ENCODE measurements at places on chromosomes 12 and 14.

DNA sequence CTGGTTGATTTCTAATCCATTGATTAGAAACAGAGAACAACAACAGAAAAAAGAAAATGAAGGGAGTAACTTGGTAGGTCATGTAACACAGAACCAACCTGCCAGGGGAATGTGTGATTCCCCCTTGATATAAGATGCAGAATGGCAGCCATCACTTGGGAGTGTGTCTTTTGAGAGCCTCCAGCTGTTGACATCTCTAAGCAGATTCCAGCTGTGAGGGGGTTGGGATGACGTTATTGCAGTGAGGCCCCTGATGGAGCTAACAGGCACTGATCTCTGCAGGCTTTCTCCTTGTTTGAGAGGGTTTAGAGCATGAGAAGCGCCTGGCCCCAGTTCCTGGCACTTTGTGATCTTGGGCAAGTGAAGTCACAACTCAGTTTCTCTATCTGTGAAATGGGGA lies 124.9 kb downstream of the PELI2 start:
- DNase-seq, result no peak

- no peak for DNase-seq
Measured at GRCh38 chr12:81296556-81297305, 218.9 kb downstream of the ACSS3 start.

DNA sequence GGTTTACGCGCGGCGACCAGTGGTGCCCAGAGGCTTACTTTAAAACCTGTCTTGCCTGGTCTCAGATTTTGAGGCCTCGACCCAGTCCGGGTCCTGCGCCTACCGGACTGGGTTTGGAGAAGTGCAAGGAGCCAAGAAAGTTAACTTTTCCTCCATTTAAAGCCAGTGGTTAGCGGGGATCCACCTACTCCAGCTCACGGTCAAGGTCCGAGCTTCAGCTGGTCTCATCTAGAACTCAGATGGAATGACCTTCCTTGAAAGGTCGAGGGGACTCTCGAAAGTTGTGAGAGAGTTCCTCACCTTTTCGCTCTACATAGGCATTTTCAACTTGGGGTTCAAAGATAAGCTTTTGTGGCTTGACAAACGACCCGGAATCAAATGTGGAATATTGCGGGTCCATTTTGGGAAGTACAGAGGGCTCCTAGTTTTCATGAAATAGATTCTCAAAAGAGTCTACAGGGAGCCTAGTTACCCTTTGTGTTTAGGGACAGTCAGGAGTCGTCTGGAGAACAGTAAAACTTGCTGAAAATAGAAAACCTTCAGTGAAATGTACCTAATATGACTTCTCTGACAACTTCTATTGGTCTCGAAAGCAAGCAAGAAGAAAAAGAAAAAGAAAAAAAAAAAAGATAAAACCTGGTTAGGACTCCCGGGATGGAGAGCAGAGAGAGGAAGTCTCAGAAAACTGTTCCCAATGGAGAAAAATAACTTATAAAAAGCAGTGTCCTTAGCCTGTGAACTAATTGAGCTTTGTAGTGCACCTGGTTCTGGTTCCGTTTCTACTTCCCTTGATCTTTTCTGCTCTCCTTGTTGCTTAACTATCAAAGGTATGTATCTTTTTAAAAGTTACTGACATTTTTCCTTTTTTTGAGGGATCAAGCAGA lies 1.4 kb downstream of the KCNMB4 start:
- DNase-seq, result no peak

- no peak for DNase-seq
Measured at GRCh38 chr12:96228566-96229248, 34.5 kb downstream of the ELK3 start.

DNA sequence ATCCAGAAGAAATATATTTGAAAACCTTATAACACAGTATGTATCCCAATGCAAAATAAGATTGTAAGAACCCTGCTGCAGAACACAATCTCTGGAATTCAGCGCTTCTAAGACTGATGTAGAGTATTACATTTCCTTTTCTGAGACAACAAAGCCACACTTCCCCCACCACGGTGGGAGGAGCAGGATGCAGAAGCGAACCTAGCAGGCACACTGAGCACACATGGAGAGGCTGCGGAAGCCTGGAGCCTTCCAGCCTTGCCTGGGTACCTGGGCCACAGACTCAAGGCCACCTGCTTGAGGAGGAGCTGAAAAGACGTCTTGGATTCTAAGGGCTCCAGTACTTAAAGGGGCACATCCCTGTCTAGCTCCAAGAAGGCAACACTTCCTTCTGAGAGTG lies 46.4 kb downstream of the TCHP start:
- peak; percentile 82 for DNase-seq

DNA sequence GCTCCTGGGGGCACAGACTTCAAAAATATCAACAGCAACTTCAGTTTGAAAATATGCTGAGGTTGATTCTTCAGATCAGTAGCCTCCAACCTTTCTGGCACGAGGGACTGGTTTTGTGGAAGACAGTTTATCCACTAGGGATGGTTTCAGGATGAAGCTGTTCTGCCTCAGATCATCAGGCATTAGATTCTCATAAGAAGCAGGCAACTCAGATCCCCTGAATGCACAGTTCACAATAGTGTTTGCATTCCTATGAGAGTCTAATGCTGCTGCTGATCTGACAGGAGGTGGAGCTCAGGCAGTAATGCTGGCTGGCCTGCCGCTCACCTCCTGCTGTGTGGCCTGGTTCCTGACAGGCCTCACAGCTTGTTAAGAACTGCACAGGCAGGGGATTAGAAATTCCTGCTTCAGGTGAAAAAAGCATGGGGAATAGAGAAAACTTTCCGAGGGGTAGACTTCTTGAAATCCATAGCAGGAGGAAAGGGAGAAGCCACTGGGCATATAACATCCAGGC lies 12.8 kb downstream of the EPYC start:
- DNase-seq, result no peak

DNA sequence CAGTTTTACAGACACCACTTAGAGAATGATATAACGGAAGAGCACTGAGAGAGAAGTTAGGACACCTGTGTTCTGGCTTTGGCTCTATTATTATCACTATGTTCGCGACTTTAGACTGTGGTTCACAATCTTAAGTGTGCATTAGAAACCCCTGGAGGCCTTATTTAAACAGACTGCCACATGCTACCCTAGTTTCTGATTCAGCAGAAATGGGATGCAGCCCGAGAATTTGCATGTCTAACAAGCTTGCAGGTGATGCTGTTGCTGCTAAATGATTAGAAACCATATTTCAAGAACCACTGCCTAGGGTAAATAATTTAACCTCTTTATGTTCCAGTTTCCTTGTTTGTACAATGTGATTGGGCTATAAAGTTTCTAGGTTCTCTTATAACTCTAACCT lies 3.6 kb upstream of the RAD51AP1 start:
- DNase-seq, result no peak

- peak; percentile 16 for DNase-seq
Measured at GRCh38 chr14:52314595-52315354, 663 bp downstream of the PTGER2 start.

GRCh38 chr12:30818562-30818961 lies 63.8 kb upstream of the CAPRIN2 start:
- no peak for DNase-seq

DNA sequence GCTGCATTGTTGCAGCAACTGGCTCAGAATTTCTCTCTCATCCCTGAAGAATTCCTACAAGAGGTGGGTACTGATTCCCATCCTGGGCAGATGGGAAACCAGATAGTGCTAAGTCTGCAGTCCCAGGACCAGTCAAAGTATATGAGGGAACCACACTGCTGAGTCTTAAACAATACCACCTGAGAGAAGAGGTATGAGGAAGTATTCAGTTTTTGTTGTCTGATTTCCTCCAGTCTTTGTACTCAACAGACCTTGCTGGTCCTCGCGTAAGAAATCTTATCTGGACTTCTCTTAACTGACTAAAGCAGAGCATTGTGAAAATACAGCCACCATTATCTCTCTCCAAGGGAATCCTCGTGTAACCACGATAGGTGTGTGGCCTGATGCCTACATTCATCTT lies 3.6 kb upstream of the EDDM3A start:
- DNase-seq, result no peak

- DNase-seq, result peak; percentile 81
Measured at GRCh38 chr14:65019944-65020566, 33.4 kb downstream of the FNTB start.

- DNase-seq, result no peak
Measured at GRCh38 chr12:41453409-41453808, 265.3 kb downstream of the PDZRN4 start.

DNA sequence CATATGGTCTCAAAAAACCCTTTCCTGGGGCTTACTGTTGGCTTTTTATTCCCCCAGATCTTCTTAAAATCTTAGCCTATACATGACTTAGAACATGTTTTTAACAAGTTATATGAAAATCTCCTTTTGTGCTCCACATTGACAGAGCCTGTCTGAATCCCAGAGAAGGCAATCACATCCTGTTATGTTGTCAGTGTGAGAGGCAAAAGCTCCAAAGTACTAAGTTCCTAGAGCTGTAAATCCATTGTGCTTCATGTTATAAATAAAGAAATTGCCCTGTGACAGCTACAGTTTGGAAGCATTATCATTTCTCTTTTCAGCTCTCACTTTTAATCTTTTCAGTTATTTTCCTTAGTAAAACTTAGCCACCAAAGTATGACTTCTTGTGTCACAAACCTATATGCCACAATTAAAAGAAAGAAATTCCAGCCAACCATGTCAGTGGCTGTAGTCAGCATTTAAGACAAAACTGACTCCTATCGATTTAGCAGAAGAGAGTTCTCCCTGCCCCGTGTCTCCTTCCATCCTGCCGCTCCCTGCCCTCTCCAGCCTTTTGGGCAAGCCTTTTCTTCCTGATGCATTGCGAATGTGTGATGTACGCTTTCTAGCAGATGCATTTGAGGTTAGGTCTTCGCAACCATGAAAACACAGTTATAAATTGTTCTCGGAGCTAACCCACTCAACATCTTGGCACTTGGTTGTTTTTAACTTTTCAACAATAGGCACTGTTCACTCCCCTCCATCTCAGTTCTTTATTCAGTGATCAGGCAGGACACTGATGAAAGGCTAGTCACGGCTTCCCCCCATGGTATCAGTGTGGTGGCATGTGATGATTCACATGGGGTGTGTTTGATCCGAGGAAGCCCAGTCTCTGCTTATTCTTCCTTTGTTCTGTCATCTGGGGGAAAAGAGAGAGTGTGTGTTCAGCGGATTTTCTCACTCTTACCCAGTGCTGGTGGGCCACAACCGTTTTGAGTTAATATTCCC lies 143.5 kb downstream of the SSPN start:
- no peak for DNase-seq

- DNase-seq, result no peak
Measured at GRCh38 chr14:58699681-58700205, 62.0 kb downstream of the DACT1 start.

GRCh38 chr12:68495336-68496070 lies 115.2 kb upstream of the RAP1B start:
- DNase-seq, result no peak

DNA sequence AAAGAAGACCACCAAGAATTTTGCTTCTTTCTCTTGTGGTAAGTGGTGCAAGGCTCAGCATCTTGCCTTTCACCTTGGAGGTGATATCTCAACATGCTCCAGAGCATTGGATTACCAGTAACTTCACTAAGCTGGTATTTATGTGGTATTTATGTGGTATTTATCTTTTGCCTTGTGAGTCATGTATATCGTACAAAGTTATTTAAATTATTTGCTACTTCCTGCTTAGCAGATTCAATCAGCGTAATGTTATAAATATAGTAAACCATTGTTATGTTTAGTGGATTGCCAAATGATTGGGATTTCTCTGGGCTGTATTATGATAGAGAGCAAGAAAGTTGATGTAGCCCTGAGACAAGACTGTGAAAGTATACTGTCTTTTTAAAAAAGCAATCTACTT lies 366.4 kb downstream of the IPO8 start:
- no peak for DNase-seq

GRCh38 chr12:107027636-107028053 lies 40.7 kb upstream of the MTERF2 start:
- DNase-seq, result no peak

GRCh38 chr14:77498120-77498979 lies at the start of gene ISM2:
Gene ISM2, minus strand, starts transcription at chr14:77498816. Its CDS starts 23 bp downstream, at chr14:77498793.
- DNase-seq, result peak; percentile 20

GRCh38 chr14:95652690-95653089 lies 33.5 kb upstream of the TCL1B start:
- no peak for DNase-seq

DNA sequence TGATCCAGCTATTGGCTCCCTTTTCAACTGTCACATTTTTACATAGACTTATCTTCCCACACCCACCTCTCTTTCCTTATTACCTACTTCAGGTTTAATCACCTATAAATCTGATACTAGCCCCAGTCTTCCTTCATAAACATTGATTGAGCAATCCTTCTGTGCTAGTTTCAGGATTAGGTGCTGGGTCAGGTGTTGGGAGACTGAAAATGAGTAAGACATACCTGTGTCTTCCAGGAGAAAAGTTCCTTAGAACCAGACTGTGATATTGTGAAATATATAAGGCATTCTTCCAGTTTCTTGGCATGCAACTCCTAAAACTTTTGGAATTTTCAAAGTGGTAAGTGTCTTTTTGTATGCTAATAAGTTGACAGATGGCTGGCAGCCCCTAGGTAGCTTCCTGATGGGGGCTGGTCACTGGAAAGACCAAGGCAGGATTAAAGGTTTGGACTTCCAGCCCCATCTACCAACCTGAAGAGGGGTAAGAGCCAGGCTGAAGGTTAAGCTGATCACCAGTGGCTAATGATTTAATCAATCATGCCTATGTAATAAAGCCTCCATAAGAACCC lies 4.6 kb downstream of the ANO6 start:
- no peak for DNase-seq

GRCh38 chr14:99011385-99011784 lies 260.6 kb downstream of the BCL11B start:
- no peak for DNase-seq

- no peak for DNase-seq
Measured at GRCh38 chr12:11922361-11922760, 148.4 kb upstream of the BCL2L14 start.

DNA sequence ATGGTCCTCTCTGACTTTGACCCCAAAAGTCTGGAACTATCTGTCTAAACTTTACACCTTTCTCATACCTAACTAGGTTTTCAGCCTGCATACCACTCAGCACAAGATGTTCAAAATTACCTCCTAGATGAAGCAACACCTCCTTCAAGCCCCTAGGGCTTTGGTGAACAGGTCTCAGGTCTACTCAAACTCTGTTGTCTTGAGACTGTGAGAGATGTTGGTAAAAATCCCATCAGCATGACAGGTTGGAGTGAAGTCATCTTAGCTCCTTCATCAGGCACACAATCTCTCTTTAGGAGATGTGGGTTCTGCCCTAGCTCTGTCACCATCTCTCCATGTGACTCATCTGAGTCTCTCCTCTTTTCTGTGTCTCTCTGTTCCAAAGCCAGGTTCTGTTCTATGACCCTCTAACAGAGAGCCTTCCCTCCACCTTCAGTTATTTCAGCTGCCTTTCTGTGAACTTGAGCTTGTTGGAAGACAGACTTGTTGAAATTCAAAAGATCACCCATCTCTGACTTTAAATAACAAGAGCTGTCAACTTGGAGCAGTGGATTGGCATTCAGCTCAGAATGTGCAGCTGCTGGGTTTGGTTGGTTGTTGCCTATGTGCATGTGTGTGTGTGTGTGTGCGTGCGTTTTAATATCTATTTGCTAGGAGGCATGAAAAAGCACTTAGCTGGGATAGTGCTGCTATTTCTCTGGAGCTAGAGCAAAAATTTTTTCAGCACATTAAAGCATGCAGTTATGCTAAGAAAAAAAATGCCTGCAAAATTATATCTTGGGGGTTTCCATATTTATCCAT lies 130.7 kb downstream of the CRACR2A start:
- no peak for DNase-seq

Measured in Kasumi-1 (cell line).